NCI-H1092 treated with DMSO at 0.1 percent for 48 hours (cell line): ENCODE measurements at places on chromosomes 6 and 20.

GRCh38 chr6:56863366-56863765 lies 91.5 kb upstream of the BEND6 start:
- no peak for DNase-seq

DNA sequence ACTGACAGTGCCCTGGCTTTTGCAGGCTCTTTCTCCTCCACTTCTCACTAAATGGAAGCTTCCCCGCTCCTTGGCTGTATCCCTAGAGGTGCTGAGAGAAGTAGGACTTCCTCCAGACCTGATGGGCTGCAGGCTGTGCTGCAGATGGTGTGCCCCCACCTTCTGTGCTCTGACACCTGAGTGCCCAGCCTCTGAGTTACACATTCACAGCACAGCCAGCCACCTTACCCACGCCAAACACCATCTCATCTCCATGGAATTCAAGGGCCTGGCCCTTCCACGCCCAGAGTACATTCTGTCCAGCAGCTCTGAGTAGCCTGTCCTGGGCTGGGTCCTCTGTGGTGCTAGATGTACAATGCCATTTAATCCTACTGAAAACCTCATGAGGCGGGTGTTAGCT lies 5.3 kb downstream of the SFTA2 start:
- DNase-seq = no peak

GRCh38 chr6:7637533-7637932 lies 47.5 kb downstream of the SNRNP48 start:
- no peak for DNase-seq

DNA sequence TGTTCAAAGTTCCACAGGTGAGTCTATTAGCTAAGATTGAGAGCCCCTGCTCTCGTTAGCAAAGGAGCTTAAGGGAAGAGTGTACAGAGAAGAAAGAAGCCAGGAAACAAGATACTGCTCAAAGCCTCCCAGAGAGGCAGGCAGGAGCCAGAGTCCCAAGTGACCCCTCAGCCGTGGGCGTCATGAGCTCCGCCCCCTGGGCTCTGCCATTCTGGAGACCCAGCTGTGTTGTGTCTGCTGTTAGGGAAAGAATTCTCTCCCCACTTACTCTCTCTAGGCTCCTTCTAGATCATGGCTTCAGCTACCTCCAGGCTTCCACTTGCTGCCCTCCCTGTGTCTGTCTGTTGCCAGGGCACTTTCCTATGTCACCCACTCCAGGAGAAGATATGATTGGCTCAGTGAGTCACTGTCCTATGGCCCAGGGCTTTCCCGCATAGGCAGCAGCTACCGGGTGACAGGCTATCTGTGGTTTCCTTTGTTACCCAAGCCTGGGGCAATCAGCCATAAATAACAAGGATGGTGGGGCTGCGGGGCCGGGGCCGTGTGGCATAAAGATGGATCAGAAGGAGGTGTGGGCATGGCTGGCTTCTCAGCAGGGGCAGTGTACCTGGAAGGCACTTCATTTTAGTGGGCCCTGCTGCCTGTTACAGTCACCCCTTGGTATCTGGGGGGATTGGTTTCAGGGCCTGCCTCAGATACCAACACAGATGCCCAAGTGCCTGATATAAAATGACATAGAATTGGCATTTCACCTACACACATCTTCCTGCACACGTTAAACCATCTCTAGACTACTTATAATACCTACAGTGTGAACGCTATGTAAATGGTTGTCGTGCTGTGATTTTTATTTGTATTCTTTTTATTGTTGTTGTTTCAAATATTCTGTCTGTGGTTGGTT lies 118.9 kb downstream of the ARMC2 start:
- no peak for DNase-seq

GRCh38 chr6:16184551-16184950 lies 53.8 kb upstream of the GMPR start:
- no peak for DNase-seq

- peak; percentile 14 for DNase-seq
Observed at GRCh38 chr6:163427498-163428254, 13.2 kb downstream of the QKI start.

DNA sequence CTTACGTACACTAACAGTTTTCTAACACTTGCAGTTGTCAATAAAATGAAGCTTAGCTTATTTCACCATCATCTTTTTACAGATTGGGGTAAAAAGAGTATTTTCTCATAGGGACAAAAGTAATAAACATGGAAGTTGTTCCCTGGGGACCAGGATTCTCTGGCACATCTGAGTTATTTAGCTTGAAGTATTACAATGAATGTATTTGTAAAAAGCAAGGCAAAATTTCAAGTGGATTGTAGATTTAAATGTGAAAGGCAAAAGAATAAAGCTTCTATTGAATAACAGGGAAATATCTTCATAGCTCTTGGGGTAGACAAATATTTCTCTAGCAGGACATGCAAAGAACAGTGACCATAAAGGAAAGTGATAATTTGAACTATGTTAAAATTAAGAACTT lies 260.0 kb upstream of the ECI2 start:
- no peak for DNase-seq

GRCh38 chr6:154292855-154293519 lies 63.6 kb downstream of the IPCEF1 start:
- DNase-seq = no peak

- peak; percentile 11 for DNase-seq
Observed at GRCh38 chr6:8131265-8131897, 29.0 kb upstream of the EEF1E1 start.

DNA sequence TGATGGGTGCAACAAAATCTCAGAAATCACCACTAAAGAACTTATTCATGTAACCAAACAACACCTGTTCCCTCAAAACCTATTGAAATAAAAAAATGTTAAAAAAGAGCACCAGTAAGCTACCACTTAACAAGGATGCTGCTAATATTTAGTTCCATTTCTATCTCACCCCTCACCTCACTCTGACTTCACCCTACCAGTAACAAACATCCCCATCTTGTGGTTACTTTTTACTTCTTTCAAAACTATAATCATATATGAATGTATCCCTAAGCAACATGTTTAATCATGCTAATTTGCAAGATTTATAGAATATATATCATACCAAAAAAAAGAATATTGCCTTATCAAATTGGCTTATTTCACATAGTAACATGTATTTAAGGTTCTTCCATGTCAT lies 27.4 kb upstream of the SLC24A3 start:
- DNase-seq = no peak
